ENCODE measurements at places on chromosomes 5 and 9. TPM values are rescaled to one million over a fixed set of nuclear protein-coding genes. Genes with fewer than 3 reads are reported as not detected.

- H3K27me3 ChIP-seq = no peaks in the 10 kb centered on the region
- H3K4me1 ChIP-seq = no peaks in the 10 kb centered on the region
- H3K27ac ChIP-seq = no peak overlapping the region
- H3K36me3 ChIP-seq = no peaks in the 10 kb centered on the region
Measured at GRCh38 chr5:101159006-101159405, 255.9 kb upstream of the ST8SIA4 start.

- no peaks in the 10 kb centered on the region for H3K4me1 ChIP-seq
- no peaks in the 10 kb centered on the region for H3K27me3 ChIP-seq
- peaks cover 5% of the 10 kb centered on the region for H3K36me3 ChIP-seq
- H3K4me3 ChIP-seq = no peak overlapping the region
- H3K27ac ChIP-seq = no peak overlapping the region
- no peak for DNase-seq
Measured at GRCh38 chr9:128835246-128836210, 5.9 kb upstream of the SPOUT1 start.

GRCh38 chr5:133245191-133246052 lies 193.6 kb downstream of the HSPA4 start:
- no peak overlapping the region for H3K27ac ChIP-seq
- H3K4me1 ChIP-seq = peaks cover 18% of the 10 kb centered on the region
- no peaks in the 10 kb centered on the region for H3K36me3 ChIP-seq
- no peaks in the 10 kb centered on the region for H3K27me3 ChIP-seq
- DNase-seq = peak; percentile 99
- H3K4me3 ChIP-seq = no peak overlapping the region

GRCh38 chr5:67465537-67466207 lies 269.1 kb upstream of the CD180 start:
- no peak for DNase-seq
- H3K36me3 ChIP-seq = no peaks in the 10 kb centered on the region
- H3K4me3 ChIP-seq = no peak overlapping the region
- H3K27me3 ChIP-seq = no peaks in the 10 kb centered on the region

DNA sequence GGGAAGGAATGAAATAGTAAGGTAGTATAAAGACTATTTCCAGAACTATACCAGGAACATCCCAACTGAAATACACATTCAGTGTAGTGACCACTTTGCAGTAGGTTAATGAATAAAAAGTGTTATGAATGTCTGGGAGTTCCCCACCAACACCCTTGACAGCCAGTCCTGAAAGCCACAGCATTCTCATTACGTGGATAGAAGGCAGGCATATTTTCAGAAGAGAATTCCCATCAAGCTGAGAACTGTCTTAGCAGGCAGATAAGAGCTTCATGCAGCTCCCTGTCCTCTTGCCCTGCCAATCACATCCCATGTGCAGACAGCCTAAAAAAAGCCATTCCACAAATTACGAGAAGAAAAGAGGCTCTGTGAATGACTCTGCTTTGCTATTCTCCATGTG lies 695.0 kb downstream of the DTWD2 start:
- no peaks in the 10 kb centered on the region for H3K36me3 ChIP-seq
- H3K27ac ChIP-seq = no peak overlapping the region
- H3K27me3 ChIP-seq = no peaks in the 10 kb centered on the region
- no peaks in the 10 kb centered on the region for H3K4me1 ChIP-seq

- peaks cover 4% of the 10 kb centered on the region for H3K36me3 ChIP-seq
- no peaks in the 10 kb centered on the region for H3K27me3 ChIP-seq
- no peak overlapping the region for H3K4me3 ChIP-seq
Measured at GRCh38 chr9:95491543-95492320, 25.0 kb downstream of the PTCH1 start.

DNA sequence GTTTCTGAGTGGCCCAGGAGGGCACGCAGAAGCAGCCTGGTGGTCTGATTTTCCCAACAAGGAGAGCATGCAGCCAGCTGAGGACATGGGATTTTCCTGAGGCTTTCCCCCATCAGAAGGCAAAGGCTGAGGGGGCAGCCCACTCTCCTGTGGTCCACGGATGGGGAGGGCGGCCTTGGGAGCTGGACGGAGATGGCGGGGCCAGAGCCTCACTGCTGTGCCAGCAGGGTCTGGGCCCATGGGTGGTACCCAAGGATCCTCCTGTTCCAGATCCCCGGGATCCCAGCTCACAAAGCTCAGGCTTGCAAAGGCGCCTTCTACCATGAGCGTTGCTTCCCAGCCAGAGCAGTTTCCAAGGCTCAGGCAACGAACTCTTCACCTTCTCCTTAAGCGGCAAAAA lies 39.0 kb upstream of the SLC12A7 start:
- no peaks in the 10 kb centered on the region for H3K4me1 ChIP-seq
- H3K36me3 ChIP-seq = no peaks in the 10 kb centered on the region
- DNase-seq = no peak
- H3K27me3 ChIP-seq = peaks cover 63% of the 10 kb centered on the region
- H3K4me3 ChIP-seq = no peak overlapping the region

DNA sequence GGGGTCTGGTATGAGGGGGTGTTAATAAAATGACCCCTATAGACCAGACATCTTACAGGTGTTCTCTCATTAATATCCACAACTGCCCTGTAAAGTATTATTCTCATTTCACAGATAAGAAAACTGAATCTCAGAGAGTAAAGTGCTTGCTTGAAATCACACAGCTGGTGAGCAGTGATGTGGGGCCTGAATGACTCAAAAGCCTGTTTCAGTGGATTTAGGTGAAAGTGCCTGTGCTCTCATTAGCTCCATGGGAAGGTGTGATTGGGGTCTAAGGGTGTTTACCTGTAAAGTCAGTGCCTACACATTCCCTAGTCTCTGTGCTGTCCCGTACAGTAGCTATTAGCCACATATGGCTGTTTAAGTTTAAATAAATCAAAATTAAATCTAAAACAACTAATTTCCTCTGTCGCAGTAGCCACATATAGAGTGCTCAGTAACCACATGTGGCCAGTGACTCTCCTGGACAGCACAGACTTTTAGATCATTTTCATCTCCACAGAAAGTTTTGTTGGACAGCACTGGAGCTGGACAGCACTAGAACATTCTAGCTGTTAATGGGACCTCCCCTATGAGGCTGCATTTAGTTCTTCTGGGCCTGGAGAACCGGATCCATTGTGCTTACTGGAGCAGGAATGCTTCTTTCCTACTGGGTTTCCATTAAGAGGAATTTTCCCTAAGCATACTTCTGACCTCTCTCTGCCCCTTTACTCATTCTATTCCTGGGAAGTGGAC lies 52.5 kb upstream of the SEMA6A start:
- H3K4me3 ChIP-seq = no peak overlapping the region
- no peaks in the 10 kb centered on the region for H3K27me3 ChIP-seq
- no peak overlapping the region for H3K27ac ChIP-seq
- no peaks in the 10 kb centered on the region for H3K4me1 ChIP-seq

- no peaks in the 10 kb centered on the region for H3K36me3 ChIP-seq
- no peak for DNase-seq
- H3K4me1 ChIP-seq = no peaks in the 10 kb centered on the region
- H3K27me3 ChIP-seq = no peaks in the 10 kb centered on the region
Measured at GRCh38 chr5:59757442-59757841, 136.1 kb downstream of the PDE4D start.

DNA sequence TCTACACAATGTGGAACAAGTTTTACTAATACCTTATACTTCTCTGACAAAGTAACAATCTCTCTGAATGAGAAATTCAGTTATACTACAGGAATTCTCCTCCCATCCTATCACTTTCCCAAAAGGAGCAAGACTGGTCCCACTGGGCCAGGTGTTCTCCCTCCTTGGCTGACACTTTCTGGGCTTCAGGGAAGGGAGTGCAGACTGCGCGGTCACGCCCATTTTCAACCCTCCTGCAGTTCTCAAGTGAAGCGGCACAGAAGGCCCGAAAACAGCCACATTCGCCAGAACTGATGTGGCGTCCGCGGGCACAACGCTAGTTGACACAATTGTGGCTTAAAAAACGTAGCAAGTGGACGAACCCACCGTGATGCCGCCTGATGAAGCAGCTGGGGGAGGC lies 603 bp downstream of the SAXO1 start:
- DNase-seq = no peak
- no peaks in the 10 kb centered on the region for H3K27me3 ChIP-seq
- H3K36me3 ChIP-seq = no peaks in the 10 kb centered on the region

DNA sequence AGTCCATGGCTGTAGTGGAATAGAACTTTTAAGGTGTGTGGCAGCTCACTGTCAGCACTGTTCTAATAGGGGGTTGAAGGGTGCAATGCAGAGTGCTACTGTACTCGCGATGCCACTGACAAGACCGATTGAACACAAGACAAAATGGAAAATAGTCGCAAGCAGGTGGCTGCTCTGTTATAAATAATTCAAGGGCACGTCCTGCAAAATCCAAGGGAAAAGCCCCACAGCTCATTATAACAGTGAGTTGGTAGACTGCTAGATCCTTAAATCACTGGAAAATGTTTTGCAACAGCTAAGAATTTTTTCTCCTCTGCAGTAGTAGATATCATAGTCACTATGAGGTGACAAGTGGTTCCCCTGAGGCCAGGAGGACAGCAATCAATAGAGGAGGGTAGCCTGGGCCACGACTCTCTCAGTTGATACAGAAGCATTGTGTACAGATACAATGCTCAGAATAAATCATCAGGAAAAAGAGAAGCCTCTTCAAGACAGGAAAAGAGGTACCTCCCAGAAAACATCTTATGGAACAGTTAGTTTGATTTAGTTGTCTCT lies 926.3 kb downstream of the TLE4 start:
- H3K27ac ChIP-seq = no peak overlapping the region
- H3K4me1 ChIP-seq = no peaks in the 10 kb centered on the region
- no peak for DNase-seq
- H3K36me3 ChIP-seq = no peaks in the 10 kb centered on the region
- no peaks in the 10 kb centered on the region for H3K27me3 ChIP-seq

DNA sequence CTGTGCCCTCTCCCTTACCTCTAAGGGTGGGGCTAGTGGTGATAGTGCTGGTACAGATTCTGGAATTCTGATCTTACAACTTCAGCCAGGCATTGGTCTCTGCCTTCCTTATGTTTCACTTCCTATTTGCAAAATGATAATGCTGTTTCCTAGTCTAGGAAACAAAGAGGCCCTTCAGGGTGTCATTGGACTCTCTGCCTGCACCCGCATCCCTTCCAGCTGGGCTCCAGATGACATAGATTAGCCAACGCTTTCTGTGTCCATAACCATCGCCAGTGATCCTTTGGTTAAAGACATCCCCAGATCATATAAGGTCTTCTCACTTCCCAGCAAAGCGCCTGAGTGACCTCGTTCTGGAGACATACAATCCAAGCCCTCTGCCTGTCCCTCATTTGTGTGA lies 180.7 kb downstream of the ERCC6L2 start:
- no peak overlapping the region for H3K4me3 ChIP-seq
- DNase-seq = no peak
- H3K4me1 ChIP-seq = no peaks in the 10 kb centered on the region
- peaks cover 25% of the 10 kb centered on the region for H3K27me3 ChIP-seq
- H3K36me3 ChIP-seq = no peaks in the 10 kb centered on the region
- no peak overlapping the region for H3K27ac ChIP-seq

DNA sequence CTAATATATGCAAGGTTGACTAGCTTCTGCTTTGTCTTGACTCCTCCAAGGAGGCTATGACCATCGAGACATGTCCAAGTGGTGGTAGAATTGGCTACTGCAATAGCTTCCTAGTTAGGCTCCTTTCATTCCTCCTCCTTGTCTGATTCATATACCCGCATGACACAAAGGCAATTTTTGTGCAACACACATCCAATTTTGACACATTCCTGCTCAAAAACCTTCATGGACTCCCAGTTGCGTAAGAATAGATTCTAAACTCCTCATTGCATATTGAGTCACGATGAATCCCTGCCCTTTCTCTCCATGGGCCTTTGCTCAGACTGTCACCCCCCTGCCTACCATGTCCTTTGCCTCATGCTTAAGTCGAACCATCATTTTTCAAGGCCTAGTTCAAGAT lies 344.5 kb downstream of the ACTL7B start:
- peak; percentile 85 for DNase-seq
- no peak overlapping the region for H3K4me3 ChIP-seq
- no peaks in the 10 kb centered on the region for H3K36me3 ChIP-seq
- H3K4me1 ChIP-seq = peaks cover 2% of the 10 kb centered on the region
- no peak overlapping the region for H3K27ac ChIP-seq
- no peaks in the 10 kb centered on the region for H3K27me3 ChIP-seq

DNA sequence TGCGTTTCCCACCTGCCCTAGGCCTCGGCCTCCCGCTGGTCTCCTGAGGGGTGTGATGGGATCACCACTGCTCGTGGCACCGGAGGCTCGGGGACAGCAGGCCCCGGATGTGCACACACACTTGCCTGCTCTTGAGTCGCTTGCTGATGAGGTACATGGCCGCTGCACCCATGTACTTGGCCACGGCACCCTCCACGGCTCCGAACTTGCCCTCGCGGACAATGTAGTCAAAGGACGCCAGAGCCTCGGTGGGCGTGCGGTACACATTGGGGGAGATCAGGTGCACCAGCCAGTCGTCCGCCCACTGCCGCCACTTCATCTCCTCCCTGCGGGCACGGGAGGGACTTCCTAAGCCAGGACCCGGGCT lies 4.7 kb downstream of the PTGES2 start:
- no peak for DNase-seq
- H3K27me3 ChIP-seq = no peaks in the 10 kb centered on the region
- H3K4me3 ChIP-seq = no peak overlapping the region
- H3K4me1 ChIP-seq = peaks cover 6% of the 10 kb centered on the region
- peaks cover 24% of the 10 kb centered on the region for H3K36me3 ChIP-seq

- DNase-seq = no peak
- no peaks in the 10 kb centered on the region for H3K27me3 ChIP-seq
- H3K4me1 ChIP-seq = peaks cover 3% of the 10 kb centered on the region
- peaks cover 2% of the 10 kb centered on the region for H3K36me3 ChIP-seq
- no peak overlapping the region for H3K27ac ChIP-seq
Measured at GRCh38 chr9:37593883-37594448, 1.6 kb upstream of the TOMM5 start.

- H3K27me3 ChIP-seq = no peaks in the 10 kb centered on the region
- no peak overlapping the region for H3K27ac ChIP-seq
- H3K36me3 ChIP-seq = no peaks in the 10 kb centered on the region
- H3K4me1 ChIP-seq = no peaks in the 10 kb centered on the region
Measured at GRCh38 chr5:101678481-101679193, 617.4 kb downstream of the SLCO4C1 start.

GRCh38 chr5:73739650-73740049 lies 113.7 kb downstream of the ARHGEF28 start:
- no peaks in the 10 kb centered on the region for H3K36me3 ChIP-seq
- DNase-seq = no peak
- H3K27ac ChIP-seq = no peak overlapping the region
- H3K4me3 ChIP-seq = no peak overlapping the region
- H3K4me1 ChIP-seq = no peaks in the 10 kb centered on the region

Gene FBLL1
- 0.18 TPM for total RNA-seq

Gene LCN9
- total RNA-seq = not detected

Gene FEM1C
- 21.5 TPM for total RNA-seq

Measured in IMR-90 (cell line).